ENCODE measurements at places on chromosomes 6 and 20. TPM values are rescaled to one million over a fixed set of nuclear protein-coding genes. Genes with fewer than 3 reads are reported as not detected.

The BTN1A1 gene
- not detected for total RNA-seq

The OR2H1 gene
- not detected for total RNA-seq

The GPX5 gene
- not detected for total RNA-seq

The STK35 gene
- total RNA-seq, result 13.1 TPM

The HLA-DMA gene
- total RNA-seq, result 7.1 TPM

The CRISP3 gene
- total RNA-seq, result 7.4 TPM

The TMEM181 gene
- total RNA-seq, result 20.1 TPM

The UBE3D gene
- 9.9 TPM for total RNA-seq

The TREML1 gene
- 0.49 TPM for total RNA-seq

The ADGRF1 gene
- total RNA-seq, result 0.10 TPM

The SNAI1 gene
- 0.59 TPM for total RNA-seq

The SENP6 gene
- total RNA-seq, result 136 TPM

The MROH8 gene
- total RNA-seq, result 1.7 TPM

The NHLRC1 gene
- 1.2 TPM for total RNA-seq

GRCh38 chr6:149766156-149766769 lies 16.7 kb downstream of the PCMT1 start:
- no peak for DNase-seq

- no peak for DNase-seq
These were observed at the start of gene TGM2 for GRCh38 chr20:38165089-38165965. TGM2 (minus strand) TSS chr20:38165270; CDS start chr20:38165198, 72 bp downstream.

- DNase-seq, result no peak
These were observed 193.5 kb upstream of the MANEA start for GRCh38 chr6:95383878-95384277.

GRCh38 chr6:52305948-52306767 lies 21.6 kb upstream of the MCM3 start:
- DNase-seq, result no peak

DNA sequence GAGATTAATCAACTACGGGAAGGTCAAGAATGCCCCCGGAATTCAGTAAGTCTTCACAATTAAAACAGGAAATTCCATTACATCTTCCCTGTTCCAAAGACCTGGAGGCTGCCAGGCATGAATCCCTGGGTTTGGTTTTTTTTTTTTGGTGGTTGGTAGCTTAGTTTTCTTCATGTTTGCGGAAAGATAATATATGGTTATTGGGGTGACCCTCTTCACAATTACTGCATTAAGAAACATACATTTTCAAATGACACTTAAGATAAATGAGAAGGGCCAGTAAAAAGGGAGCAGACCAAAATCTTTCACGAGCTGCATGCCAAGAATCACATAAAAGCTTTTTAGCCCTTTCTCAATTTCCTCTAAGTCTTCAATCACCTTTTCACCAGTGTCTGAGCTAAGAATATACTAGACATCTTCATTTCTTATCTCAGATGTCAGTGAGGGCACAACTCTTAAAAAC lies 64.0 kb downstream of the KIF13A start:
- DNase-seq, result no peak

GRCh38 chr20:9300534-9300933 lies 213.9 kb upstream of the LAMP5 start:
- no peak for DNase-seq

GRCh38 chr20:44646023-44646640 lies 5.4 kb downstream of the ADA start:
- DNase-seq, result no peak

DNA sequence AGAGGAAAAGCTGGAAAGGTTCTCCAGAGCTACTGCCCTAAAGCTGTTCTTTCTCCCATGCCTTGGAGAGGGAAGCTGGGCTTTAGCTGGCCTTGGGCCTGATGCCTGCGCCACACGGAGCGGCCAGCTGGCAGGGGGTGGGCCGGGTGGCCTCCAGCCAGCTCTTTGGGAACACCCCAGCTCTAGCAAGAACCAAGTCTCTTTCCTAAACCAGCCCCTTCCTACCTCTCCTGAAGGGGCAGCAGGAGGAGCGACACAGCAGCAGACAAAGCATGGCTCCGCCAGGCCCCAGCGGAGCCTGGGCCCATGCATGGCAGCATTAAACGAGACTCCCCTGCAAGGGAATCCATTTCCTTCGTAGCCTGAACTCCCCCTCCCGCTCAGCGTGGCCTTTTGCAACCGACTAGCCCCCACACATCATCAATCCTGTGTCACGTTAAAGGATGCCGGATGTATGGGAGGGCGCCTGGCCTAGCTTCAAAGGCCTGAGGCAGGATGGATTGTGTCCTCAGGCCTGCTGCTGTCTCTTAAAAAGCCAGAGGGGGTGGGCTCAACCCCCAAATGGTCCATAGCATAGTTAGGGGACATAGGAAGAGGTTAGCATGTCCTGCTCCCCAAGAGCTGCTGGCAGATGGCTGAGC lies 14.0 kb downstream of the MRPS18A start:
- DNase-seq, result no peak

DNA sequence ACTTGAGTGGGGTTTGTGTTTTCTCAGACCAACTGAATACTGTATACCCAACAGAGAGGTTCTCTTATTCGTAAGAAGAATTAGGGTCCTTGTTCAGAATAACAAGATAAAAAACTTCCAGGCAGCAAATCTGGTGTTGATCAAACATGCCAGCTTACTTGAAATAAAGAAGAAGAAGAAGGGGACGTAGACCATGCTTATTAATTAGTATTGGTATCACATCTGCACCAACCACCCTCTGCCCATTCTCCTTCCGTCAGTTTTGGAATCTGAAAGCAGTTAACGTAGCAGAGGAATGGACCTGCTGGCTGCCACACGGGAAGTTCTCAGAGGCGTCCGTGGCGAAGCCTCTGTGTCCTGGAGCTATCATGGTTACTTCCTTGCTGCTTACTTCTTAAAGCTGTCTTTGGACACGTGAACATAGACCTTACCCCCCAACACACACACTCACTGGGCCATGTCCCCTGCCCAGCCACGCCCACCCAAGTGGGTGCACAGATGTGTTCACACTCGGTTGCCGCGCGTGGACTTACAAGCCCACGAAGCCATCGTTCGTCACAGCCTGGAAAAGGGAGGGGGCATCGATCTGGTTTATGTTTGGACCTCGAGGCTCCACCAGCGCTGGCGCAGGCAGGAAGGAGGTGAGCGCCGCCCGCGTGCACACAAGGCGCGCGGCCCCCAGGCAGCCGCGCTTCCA lies 4.1 kb upstream of the DLL1 start:
- no peak for DNase-seq

DNA sequence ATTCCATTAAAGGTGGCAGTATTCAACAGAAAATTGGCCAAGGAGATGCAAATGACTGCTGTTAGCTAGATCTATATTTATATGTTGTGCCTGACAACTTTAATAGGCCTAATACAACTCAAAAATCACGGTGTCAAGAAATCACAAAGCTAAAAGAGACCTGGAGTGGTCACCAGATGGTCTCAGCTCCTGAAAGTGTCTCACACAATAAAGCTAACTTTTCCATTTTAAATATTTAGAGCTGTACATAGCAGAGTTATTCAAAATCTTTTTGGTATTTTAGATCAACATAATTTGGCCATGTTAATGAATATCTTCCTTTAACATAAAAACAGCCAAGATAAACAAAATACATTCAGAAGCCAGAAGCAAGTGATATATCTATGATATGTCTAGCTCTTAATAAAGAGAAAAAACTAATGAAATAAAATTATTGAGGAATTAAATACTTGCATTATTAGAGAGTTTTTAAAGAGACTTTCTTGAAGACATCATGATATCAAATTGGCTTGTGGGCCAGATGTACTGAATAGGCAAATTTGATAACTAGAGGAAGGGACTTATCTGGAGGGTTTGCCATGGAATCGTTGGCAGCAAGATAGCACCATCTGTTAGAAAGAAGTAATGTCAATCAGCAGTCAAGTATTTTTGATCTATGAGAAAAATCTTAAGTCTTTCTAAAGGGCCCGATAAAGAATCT lies 84.9 kb upstream of the SCAF8 start:
- DNase-seq, result no peak

- no peak for DNase-seq
These were observed 161.4 kb downstream of the TBC1D7 start for GRCh38 chr6:13166916-13167315.

GRCh38 chr6:138035070-138035469 lies 72.1 kb downstream of the PERP start:
- DNase-seq, result no peak

DNA sequence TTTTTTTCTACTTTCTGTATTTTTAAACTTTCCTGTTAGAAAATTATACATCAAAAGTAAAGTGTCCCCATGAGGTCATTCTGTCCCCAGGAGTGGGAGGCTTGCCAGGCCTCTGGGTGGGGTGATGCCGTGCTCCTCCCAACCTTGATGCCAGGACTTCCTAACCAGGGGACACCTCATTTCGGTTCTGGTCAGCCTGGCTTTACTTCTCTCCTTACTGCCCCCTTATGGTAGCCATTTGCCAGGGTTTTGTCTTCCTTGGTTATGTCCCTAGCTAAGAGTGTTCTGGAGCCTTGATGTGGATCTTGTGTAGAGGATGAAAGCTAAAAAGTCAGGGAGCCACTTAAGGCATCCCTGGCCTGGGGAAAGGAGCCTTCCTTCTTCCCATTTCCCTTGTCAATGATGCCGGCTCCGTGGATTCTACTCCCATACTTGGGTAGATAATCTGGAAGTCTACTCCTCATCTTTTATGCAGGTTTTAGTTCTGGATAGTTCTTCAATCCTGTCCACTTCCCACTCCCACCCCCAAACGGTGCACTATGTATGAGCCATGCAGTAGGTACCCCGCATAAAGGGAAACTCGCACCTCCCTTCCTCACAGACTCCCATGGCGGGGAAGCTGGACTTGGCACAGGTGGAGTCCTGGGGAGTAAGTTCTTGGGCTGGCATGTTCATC lies 164.1 kb upstream of the SALL4 start:
- DNase-seq, result no peak

GRCh38 chr6:110537208-110538123 lies 61.1 kb upstream of the SLC22A16 start:
- DNase-seq, result peak; percentile 50

DNA sequence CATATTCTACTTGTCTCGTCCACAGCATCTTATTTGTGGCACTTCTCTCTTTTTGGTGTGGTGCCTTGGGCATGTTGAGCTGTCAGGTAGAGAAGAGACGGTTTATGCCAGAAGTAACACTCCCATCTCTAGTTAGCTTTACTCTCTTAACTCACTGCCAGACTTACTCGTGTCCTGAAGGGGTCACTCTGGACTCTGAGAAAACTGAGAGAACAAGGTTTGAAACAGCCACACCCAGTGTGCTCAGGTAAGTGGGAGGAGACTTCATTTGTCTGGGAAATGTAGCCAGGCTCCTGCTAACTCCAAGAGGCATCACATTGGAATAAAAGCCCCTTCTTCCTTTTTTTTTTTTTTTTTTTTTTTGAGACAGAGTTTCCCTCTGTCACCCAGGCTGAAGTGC lies 360.8 kb downstream of the QKI start:
- DNase-seq, result no peak

DNA sequence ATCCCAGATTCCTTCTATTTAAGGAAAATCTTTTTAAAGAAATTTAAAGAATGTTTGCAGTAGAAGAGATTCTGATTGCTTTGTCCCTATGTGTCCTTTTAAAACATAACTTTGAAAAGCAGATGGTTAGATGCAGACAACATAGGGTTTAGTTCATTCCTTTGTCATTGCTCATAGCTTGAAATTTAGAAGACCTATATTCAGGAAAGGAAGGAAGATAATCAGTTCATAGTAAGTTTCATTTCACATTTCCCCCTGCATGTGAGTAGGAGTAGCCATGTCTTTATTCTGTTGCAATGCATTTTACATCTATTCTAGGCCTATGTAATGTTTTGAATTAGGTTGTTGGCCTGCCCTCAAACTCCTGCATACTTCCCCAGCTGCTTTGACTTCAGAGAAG lies 197.9 kb upstream of the GRIK2 start:
- DNase-seq, result peak; percentile 11

GRCh38 chr6:51963980-51964379 lies 123.4 kb downstream of the PKHD1 start:
- no peak for DNase-seq

- no peak for DNase-seq
These were observed 575.4 kb downstream of the EPM2A start for GRCh38 chr6:145159921-145160320.

GRCh38 chr20:54654450-54654849 lies 179.1 kb downstream of the DOK5 start:
- DNase-seq, result no peak

DNA sequence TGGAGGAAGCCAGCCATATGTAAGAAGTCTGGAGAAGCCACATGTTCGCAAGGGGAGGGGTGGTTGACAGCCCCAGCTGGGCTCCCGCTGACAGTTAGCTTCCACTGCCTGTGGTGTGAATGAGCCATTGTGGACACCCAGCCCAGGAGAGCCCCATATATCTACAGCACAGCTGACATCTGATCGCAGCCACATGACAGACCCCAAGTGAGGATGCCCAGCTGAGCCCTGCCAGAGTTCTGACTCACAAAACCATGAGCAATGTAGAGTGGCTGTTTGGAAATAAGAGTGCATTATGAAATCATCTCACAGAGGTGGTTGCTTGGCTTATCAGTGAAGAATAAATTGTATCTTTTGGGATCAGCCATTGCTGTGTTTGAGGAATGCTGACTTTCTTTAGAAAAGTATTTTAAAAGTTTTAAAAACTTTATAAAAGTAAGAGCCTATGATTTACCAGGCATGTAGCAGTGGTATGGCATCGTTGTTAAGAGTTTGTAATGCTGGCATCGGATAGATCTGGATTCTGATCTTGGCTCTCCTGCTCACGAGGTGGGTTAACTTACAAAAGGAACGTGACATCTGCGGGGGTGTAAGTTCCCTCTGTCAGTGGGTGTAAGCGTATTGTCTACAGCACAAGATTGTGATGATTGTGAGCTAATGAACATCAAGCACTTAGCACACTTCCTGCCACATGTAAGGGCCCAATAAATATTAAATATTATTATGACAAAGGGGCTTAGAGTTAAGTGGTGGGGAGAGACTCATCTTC lies 24.1 kb downstream of the CFAP61 start:
- DNase-seq, result peak; percentile 49

DNA sequence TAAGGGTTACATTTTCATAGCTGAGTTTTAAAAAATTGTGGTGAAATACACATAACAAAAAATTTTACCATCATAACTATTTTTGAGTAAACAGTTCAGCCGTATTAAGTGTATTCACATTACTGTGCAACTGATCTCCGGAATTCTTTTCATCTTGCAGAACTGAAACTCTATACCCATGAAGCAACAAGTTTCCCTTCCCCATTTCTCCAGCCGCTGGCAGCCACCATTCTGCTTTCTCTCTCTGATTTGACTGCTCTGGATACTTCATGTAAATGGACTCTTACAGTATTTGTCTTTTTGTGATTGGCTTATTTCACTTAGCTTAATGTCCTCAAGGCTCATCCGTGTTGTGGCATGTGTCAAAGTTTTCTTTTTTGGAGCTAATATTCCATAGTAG lies 341.6 kb downstream of the QKI start:
- no peak for DNase-seq

GRCh38 chr20:1867495-1868260 lies 27.5 kb upstream of the SIRPA start:
- no peak for DNase-seq

GRCh38 chr6:89763550-89763949 lies 56.0 kb downstream of the MDN1 start:
- no peak for DNase-seq

Data from skin of body (tissue), 3 donors.